ENCODE measurements at places on chromosomes 13 and 19. TPM values are rescaled to one million over a fixed set of nuclear protein-coding genes. Genes with fewer than 3 reads are reported as not detected.

The ZFP36 gene
- total RNA-seq, result 3.4 TPM

The MUC16 gene
- 0.26 TPM for total RNA-seq

The PGLYRP2 gene
- not detected for total RNA-seq

The CFD gene
- 1.2 TPM for total RNA-seq

The TUBA3C gene
- not detected for total RNA-seq

The PDX1 gene
- not detected for total RNA-seq

GRCh38 chr13:32381539-32381938 is 46.4 kb downstream of the N4BP2L1 start:
- peak; percentile 39 for DNase-seq

DNA sequence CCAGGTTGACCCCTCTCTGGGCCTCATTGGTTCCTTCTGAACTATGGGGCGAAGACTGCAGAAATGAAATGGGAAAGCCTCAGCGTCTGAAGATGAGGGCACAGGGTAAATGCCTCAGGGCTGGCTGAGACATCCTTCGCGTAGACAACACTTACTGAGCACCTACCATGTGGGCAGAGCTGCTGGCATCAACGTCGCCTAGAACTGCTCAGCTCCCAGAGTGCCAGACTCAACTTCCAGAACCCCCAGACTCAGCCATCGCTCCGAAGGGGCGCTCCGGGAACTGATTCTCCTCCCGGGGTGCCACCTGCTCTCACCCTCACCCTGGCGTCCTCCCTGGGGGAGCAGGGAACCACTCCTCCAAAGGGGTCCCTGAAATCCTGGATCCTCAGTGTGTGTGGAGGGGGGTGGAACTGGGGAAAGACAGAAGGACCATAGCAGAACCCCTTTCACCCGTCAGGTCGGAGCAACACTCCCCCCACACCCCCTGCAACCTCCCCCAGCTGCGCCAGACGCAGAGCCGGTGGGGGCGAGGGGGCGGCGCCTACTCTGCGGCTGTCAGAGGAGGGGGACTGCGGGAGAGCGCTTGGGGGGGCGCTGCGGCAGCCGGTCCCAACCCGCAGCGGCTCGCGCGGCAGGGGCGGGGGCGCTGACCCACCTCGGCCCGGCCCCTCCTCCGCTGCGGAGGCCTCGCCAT is 8.2 kb upstream of the NFIC start:
- no peak for DNase-seq

GRCh38 chr19:2239771-2240770 is 3.4 kb downstream of the SF3A2 start:
- DNase-seq, result no peak

DNA sequence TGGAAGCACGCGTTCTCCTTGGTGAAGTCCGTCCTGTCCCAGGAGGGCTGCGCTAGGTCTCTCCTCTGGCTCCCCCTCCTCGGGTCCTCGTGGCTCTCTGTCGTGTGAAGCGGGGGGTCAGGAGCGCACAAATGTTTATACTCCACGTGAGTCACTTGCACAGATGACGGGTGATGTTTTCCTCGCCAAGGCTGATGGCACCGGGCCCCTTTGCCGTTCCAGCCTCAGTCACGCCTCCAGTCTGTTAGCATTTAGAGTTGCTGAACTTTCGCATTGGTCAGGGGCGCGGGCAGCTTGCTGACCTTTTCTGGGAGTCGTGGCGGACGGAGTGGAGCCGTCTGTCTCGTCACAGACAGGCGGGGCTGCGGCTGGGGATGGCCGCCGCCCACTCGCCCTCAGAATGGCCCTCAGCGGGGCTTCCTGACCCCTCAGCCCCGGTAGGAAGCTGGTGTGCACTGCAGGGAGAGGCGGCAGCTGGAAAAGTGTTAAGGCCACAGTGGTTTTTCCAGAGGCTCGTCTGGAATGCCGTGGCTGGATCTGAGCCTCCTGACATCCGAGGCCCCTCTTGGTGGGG is 13.7 kb downstream of the KLHL26 start:
- no peak for DNase-seq

DNA sequence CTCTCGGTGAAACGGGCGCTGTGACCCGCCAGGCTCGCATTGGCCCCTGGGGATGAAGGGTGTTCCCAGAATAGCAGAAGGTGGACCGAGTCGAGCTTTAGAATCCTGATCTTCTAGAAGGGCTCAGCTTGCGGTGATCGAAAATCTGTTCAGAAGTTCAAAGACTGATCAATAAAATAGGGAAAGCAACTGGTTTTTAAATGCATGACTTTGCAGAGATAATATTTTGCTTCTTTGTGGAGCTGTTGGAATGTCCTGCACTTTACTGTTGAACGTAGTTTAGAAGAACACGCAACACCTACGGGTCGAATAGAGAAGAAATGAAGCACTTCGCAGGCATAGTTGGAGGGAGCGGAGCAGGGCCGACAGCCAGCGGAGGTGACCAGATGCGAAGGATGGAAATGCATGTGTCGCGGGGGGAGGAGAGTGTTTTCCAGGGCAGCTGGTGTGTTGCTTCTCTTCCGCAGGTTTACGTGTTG is 766 bp downstream of the CEBPG start:
- DNase-seq, result peak; percentile 34

DNA sequence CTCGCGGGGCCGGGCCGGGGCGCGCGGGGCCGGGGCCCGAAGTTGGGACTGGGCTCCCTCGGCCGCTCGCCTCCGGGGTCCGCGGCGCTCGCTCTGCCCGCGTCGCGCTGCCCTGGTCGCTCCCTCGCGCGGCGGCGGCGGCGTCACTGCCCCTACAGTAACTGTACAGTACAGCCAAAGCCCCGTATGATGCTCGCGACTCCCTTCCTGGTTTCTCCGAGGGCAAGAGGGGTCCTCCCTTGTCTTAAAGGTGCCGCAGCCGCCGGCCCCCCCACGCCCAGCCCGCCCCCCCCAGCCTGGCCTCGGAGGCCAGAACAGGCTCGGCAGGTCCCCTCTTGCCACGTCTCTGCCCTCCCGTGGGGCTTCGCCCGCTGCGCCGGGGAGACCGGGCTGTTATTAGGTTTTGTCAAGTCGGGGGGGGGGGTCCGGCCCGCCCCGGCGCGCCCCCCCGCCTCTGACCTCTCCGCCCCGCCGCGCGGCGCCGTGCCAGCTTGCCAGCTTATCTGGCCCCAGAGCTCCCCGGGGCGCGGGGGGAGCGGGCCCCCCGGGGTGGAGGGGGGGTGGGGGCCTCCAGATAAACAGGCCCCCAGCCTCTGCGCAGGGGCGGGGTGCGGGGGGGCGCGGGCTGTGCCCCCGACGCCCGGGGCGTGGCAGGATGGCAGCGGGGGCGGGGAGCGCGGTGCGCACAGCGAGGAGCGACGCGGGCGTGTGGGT is at the start of gene ZBTB7A:
Gene ZBTB7A, minus strand, starts transcription at position 218 of the 714 bp plus-strand sequence. CDS start 11,667 bp downstream, outside the sequence.
- peak; percentile 55 for DNase-seq

- DNase-seq, result no peak
Observed at GRCh38 chr13:48985756-48986155, 10.0 kb downstream of the FNDC3A start.

DNA sequence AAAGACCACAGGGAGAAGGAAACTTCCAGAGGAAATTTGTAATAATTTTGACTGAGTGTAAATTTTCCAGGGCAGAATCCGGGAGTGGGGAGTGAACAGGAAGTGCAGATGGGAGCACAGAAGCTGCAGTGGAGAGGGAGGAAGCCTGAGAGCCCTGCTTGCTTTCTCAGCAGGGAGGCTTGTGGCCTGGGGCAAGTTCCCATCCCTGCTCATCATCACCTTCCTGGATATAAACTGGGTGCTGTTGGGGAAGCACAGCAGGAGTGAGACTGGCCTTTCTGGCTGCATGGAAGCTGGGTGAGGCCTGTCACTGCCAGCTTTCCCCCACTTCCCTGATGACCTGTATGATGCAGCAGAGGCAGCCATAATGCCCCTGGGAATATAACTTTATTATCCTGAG is 532.9 kb downstream of the SLITRK6 start:
- peak; percentile 47 for DNase-seq

GRCh38 chr19:46385636-46386035 is 27.7 kb downstream of the CCDC8 start:
- no peak for DNase-seq

- no peak for DNase-seq
Observed at GRCh38 chr19:56987184-56987583, 132.6 kb upstream of the USP29 start.

GRCh38 chr19:44649578-44650145 is 6.0 kb downstream of the PVR start:
- no peak for DNase-seq

- DNase-seq, result no peak
Observed at GRCh38 chr19:3220576-3220975, 3.9 kb upstream of the CELF5 start.

GRCh38 chr13:103187721-103188156 is 121.5 kb upstream of the SLC10A2 start:
- no peak for DNase-seq

DNA sequence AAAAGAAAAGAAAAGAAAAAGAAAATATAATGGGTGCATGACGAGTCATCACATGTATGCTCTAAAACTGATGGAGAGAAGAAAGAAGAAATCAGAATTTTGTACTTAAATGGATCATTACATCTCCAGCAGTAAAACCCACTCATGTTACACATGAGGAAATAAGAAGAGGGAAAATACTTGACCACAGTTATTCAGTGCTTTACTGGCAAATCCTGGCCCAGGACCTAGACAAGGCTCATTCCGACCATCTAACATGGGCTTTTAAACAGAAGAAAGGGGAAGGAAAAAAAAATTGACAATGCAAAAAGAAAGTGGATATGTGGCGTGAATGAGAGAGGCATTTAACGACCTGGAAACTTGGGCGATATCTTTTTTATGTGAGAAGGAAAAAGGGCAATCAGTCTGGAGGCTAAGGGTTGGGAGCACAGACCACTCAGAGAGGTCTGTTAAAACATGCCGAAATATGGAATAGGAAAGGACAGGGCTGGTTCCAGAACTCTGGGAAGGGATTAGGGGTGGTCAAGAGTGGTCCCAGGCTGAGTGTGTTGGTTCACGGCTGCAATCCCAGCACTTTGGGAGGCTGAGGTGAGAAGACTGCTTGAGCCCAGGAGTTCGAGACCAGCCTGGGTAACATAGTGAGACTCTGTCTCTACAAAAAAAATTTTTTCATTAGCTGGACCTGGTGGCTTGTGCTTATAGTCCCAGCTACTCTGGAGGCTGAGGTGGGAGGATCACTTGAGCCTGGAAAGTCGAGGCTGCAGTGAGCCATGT is 1.6 kb downstream of the SIGLECL1 start:
- DNase-seq, result no peak

GRCh38 chr19:17889609-17890214 is 18.0 kb downstream of the SLC5A5 start:
- peak; percentile 17 for DNase-seq

DNA sequence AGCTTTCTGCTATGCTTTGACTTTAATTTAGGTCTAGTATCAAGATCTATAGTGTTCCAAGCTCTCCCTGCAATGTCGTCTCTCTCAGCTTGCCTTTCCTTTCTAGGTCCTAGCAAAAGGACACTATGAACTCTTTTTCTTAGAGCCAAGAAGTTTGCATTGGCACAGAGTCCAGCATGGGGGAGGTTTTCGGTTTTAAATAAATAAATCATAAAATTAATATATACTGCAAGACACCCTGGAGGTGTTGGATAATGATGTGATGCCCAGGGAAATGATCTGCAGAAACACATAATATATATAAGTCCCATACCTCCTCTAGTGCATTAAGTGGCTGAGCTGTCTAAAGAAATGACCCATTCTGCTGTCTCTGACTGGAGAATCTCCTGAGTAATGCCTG is 316.4 kb upstream of the MAB21L1 start:
- DNase-seq, result no peak

DNA sequence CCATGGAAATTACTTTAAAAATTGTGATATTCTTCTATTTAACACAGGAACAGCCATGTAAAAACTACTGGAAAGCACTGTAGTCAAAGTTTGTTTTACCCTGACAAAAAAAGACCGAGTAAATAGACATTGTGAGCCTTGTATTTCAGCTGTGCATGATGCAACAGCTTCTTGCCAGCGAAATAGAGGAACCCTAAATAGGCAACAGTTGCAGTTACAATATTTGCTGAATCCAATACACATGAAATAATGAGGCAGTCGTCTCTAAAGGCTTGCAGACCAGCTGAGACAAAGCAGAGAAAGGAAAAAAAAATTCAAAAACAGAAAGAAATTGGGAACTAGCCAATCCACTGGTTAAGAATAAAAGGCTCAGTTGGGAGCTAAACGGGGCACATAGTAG is 1001.1 kb downstream of the OLFM4 start:
- DNase-seq, result no peak

DNA sequence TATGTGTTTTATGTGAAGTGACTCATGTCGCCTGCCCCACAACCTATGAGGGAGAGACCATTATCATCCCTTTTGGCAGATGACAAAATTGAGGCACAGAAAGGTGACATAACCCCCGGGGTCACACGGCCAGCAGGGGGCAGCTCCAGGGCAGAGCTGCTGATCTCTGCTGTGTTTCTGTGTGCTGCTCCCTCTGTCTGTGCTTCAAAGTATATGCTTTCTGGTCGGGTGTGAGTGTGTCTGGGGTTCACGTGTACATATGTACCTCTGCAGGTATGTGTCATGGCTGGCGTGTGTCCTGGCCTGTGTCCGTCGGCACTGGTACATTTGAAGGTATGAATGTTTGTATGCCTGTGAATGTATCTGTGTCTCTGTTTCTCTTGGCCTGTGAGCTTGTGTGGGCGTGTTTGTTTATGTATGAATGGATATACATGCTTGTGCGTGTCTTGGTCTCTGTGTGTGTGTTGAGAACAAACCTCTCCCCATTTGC is 7.1 kb downstream of the LIPE start:
- DNase-seq, result peak; percentile 99

DNA sequence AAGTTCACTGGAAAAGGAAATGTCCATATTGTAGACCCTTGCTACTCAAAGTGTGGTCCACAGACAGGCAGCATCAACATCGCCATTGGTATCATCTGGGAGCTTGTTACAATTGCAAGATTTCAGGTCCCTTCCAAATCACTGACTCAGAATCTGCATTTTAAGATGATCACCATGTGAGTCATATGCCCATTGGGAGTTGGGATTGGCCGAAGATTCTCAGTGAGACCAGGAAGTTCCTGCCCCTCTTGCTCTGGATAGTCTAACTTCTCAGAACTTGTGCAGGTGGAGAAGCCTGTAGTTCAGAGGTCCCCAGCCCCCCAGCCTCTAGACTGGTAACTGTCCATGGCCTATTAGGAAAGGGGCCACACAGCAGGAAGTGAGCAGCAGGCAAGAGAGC is 48.9 kb upstream of the URAD start:
- DNase-seq, result peak; percentile 36

GRCh38 chr19:54297759-54298305 is 15.1 kb downstream of the LILRA5 start:
- DNase-seq, result no peak

- peak; percentile 85 for DNase-seq
Observed at GRCh38 chr13:97124915-97125809, 97.0 kb upstream of the MBNL2 start.

GRCh38 chr13:85436029-85436428 is 363.2 kb downstream of the SLITRK6 start:
- no peak for DNase-seq

- no peak for DNase-seq
Observed at GRCh38 chr13:98110749-98111148, 32.1 kb upstream of the FARP1 start.
